ENCODE measurements at places on chromosomes 3 and 15.

DNA sequence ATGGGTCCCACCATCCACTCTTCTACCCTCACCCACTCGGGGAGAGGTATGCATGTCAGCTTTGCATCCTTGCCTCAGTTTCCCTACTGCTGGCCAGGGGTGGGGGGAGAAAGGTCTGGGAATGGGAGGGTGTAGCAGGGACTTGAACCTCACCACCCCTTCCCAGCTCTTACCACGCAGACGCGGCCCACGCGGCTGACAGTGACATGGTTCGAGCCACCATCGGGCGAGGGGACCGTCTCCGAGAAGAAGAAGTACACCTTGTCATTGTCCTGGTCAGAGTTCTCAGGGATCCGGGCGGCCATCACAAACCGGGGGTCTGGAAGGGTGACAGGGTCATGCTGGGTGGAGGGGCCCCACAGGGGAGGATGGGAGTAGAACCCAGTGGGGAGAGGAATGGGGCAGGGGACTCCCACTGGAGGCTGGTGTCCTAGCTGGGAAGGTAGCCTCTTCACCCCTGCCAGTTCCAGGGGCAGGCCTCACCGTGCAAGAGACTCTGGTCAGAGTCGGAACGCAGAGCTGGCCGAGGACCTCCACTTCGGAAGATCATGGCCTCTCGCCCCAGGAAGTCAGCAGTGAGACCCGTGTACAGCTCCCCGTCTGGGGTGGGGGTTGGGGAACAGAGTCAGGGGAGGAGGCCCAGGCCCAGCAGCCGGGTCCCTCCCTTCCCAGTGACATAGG is 3.7 kb downstream of the SEMA3G start:
- DNase-seq, result no peak

GRCh38 chr3:171620825-171621434 is 160.7 kb upstream of the TNIK start:
- no peak for DNase-seq

- no peak for DNase-seq
These were observed 34.0 kb upstream of the DUSP7 start for GRCh38 chr3:52090131-52090932.

- DNase-seq, result no peak
These were observed 6.0 kb upstream of the WDR5B start for GRCh38 chr3:122421836-122422235.

GRCh38 chr15:41483115-41483514 is 10.6 kb upstream of the ITPKA start:
- DNase-seq, result no peak

DNA sequence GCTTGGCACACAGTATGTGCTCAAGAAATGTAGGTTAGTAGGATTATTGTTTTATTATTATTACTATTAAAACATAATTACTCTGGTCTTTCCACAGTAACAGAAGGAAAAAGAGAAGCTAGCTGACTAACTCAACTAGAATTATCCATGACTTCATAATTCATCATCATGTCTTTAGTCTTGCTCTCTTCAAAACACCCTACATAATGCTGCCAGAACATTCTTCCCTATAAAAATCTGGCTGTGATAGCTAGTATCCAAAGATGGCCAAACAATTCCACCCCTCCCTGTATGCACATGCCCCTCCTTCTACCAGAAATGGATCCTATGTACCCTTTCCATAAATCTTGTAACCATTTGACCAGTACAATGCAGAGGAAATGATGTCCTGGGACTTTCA is 48.8 kb upstream of the SRGAP3 start:
- DNase-seq, result no peak

DNA sequence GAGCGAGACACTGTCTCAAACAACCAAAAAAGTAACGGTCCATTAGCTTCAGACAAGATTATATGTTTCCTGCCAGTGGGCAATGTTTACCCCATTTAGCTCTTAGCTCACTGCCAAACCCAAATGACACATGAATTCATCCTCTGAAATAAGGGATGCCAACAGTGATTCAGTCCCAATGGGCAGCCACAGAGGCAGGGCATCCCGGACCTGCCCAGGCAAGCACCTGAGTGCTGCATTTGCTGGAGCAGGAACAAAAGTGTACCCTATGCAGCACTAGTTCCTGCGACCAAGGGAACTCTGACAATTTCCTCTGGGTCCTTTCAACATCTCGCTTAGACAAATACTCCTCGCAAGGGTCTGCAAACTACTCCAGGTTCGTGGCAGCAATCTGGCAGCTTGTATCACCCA is 8.0 kb downstream of the IP6K2 start:
- DNase-seq, result no peak

GRCh38 chr15:75523011-75523410 is 56.1 kb downstream of the PTPN9 start:
- DNase-seq, result no peak

DNA sequence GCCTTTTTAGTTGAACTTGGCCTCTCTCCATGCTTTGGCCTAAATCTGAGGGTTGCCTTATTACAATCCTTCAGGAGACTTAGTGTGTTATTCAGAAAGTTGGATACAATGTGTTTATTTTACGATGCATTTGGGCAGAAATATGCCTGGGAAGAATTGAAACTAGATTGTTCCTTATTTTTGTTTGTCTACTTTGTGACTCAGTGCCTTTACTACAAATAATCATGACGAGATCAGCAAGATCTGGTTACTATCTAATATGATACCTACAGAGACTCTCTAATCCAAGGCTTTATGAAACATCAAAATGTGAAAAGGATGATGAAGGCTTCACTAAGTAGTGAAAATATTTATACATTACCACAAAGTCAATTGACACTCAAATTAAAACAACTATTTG is 82.2 kb downstream of the RBMS3 start:
- DNase-seq, result no peak

GRCh38 chr3:57221883-57222282 is 5.6 kb upstream of the APPL1 start:
- no peak for DNase-seq

DNA sequence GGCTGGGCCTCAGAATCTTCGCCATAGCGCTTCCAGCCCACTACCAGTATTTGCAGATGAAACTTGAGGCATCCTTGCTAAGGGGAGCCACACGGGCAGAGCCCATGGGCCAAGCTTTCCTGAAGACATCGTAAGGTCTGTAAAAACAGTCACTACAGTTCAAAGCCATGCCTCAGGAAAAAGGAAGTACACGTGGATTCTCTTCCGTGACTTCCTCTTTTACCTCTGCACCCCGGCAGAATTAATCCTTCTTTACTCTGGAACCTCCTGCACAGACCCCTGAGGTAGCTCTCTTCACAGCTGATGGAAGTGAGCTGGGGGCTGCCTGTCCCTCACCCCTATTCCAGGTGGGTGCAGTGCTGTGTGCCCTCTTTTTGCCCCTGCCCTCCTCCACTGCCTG is 129.2 kb downstream of the CHDH start:
- DNase-seq, result no peak
